Small intestine (tissue), 16 donors: ENCODE measurements at places on chromosomes 11 and 22.

DNA sequence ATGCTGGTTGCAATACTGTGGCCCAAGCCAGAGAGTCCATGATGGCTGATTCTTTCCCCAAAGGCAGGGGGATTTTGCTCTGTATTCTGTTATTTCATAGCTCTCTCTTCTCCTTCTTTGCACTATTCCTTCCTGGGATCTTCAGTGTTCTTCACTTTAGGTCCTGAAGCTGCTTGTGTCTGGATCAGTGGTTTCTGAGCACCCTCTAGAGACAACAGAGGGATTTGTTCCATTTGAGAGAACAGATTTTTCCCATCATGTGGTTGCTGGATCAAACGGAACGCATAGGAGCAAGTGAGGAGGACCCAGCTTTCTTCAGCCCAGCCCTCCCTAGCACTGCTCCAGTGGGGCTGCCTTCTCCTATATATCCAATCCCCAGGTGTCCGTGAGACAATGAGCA lies 68.7 kb upstream of the SYN3 start:
- no peak for DNase-seq

GRCh38 chr11:75498556-75499255 lies 27.0 kb downstream of the GDPD5 start:
- no peak for DNase-seq

GRCh38 chr11:67371911-67372320 lies 1.5 kb downstream of the CLCF1 start:
- no peak for DNase-seq

- no peak for DNase-seq
Measured at GRCh38 chr11:43381802-43382201, 23.1 kb downstream of the TTC17 start.

GRCh38 chr22:23803001-23803819 lies 16.4 kb downstream of the SMARCB1 start:
- peak; percentile 11 for DNase-seq

DNA sequence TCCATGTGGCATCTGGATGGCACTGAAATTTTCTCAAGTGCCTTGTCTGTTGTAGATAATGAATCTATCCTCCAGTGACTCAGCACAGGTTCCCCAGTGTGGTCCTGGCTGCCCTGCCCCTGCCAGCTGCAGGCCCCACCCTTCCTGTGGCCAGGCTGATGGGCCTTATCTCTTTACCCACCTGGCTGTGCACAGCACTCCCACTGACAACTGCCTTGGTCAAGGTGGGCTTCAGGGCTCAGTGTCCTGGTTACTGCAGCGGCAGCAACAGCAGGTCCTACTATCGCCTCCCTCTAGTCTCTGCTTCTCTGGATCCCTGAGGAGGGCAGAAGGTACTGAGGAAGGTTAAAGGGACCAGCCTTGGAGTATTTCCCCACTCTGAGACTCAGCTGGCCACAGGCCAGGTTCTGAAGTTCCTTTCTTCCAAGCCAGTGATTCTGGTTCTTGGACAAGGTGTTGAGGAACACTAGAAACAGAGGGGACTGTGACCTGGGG lies 3.1 kb downstream of the HMBS start:
- DNase-seq, result no peak

- DNase-seq, result no peak
Measured at GRCh38 chr11:21321072-21321471, 651.7 kb downstream of the NELL1 start.

- no peak for DNase-seq
Measured at GRCh38 chr11:126039485-126040271, 23.0 kb downstream of the CDON start.

- no peak for DNase-seq
Measured at GRCh38 chr22:49091917-49092545, 735.6 kb downstream of the BRD1 start.

DNA sequence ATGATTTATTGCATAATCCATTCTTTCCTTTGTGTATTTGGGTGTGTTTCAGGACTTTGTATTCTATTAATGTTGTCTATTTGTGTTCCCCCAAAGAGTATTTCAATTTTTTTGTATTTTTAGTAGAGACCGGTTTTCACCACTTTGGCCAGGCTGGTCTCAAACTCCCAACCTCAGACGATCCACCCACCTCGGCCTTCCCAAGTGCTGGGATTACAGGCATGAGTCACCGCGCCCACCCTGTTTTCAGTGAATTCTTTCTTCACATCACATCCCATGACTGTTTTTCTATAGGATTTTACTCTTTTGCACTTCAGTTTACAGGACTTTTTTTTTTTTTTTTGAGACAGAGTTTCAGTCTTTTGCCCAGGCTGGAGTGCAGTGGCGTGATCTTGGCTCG lies 46.3 kb downstream of the RBX1 start:
- no peak for DNase-seq
